ENCODE measurements at places on chromosomes 11 and 22.
A peak's percentile ranks its signal among the peaks of the same experiment; 100 is the strongest.

- DNase-seq, result peak; percentile 73
Observed at GRCh38 chr11:61963282-61964057, 4.0 kb downstream of the FTH1 start.

DNA sequence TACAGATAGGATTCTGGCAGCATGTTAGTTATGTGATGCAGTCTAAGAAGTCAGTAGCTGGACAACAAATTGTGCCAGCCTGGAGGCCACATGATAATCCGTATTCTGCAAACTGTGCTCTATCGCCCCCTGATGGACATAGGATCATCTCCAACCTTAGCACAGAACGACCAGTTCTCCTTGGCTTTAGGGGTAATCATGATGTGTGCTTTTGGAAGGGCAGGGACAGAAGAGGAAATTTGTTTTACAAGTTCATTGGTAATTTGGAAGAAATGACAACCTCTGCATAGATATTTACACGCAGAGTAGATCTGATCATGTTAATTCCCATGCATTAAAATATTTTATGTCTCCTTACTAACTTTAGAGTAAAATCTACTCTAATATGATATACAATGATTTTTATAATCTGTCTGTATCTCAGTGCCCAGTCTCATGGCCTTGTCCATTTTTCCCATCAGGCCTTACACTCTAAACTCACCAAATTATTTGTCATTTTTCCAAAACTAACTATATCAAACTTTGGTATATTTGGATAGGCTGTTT lies 12.1 kb downstream of the OR10D3 start:
- peak; percentile 42 for DNase-seq

- no peak for DNase-seq
Observed at GRCh38 chr11:125075900-125076317, 12.8 kb downstream of the SLC37A2 start.

GRCh38 chr11:105162506-105162905 lies 22.9 kb upstream of the CARD18 start:
- no peak for DNase-seq

- DNase-seq, result no peak
Observed at GRCh38 chr22:41096841-41097240, 4.4 kb downstream of the EP300 start.

DNA sequence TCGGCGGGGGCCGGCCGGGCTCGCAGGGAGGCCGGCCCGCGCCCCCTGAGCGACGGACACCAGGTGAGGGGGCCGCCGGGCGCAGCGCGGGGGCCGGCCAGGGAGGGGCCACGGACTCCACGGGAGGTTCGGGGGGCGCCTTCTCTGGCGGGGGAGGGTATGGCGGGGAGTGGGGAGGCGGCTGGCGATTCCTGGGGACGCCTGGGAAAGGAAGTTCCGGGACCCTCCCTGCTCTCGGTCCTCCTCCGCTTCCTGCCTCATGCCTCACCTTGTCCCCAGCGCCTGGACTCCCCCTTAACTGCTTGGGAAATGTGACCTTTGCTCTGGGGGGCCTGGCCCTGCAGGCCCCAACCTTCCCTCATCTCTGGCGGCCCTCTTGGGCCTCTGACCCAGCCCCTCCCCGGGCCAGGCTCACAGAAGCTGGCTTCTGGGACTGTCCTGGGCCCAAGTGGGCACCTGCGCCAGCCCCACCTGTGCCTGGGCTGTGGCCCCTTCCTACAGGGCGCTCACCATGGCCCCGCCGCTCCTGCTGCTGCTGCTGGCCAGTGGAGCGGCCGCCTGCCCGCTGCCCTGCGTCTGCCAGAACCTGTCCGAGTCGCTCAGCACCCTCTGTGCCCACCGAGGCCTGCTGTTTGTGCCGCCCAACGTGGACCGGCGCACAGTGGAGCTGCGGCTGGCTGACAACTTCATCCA lies 516 bp downstream of the LRFN4 start:
- no peak for DNase-seq

All from LoVo (cell line).